ENCODE measurements at places on chromosomes 6 and 20.
A peak's percentile ranks its signal among the peaks of the same experiment; 100 is the strongest.

DNA sequence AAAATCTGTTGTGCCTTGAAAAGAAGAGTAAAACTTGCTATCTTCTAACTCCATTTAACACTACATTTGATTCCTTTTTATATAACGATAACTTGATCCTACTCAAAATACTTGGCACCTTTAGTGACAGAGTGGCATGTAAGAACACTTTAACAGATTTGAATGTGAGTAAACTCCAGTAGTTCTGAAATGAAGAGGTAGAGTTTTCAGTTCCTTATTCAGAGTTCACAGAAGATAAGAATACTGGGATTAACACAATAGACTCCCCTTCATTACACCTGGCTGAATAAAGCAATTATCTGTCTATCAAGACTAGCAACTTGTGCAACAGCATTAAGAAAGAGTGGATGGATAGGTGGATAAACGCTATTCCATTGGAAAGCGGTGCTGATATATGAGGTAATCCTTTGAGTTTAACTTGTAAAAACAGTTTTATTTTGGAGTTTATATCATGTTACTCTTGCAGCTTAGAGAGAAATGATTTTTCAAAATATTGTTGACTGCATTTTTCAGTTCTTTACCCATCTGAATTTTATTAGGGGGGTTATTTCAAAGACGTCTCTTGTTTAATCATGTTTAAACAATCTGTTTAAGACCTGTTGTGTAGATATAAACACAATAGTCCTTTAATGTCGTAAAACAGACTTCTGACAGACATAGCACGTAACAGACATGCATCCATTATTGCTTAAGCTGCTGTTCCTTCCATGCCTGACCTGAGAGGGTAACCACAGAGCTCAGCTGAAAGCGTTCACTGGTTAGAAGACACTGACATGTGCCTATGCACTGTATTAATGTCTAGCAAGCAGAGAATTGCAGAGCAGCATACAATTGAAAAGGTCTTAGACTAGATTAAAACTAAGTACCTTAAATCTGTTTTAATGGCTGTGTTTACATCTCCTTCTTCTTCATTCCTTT, 102.4 kb upstream of the SUPT3H start:
- DNase-seq, result no peak

DNA sequence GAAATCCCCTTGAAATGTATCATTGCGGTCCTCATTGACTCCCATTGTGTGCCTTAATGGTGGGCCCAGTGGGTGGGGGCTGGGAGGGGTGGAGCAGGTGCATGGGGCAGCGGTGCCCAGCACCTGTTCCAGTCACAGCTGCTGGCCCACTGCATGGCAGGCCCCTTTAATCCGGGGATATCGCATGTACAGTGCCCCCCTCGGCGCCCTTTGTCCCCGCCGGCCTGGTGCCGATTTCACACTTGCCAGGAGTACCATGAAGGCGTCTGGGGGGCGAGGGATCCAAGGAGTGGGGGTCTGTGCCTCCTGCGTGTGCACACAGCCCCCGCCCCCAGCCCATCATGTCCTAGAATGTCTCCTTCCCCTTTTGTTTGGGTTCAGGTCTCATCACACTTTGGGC, 2.8 kb downstream of the SNAI1 start:
- no peak for DNase-seq

- no peak for DNase-seq
Observed at GRCh38 chr20:62339647-62340062, 27.5 kb downstream of the LAMA5 start.

- DNase-seq, result peak; percentile 49
Observed at GRCh38 chr20:44618318-44618731, 33.2 kb downstream of the ADA start.

DNA sequence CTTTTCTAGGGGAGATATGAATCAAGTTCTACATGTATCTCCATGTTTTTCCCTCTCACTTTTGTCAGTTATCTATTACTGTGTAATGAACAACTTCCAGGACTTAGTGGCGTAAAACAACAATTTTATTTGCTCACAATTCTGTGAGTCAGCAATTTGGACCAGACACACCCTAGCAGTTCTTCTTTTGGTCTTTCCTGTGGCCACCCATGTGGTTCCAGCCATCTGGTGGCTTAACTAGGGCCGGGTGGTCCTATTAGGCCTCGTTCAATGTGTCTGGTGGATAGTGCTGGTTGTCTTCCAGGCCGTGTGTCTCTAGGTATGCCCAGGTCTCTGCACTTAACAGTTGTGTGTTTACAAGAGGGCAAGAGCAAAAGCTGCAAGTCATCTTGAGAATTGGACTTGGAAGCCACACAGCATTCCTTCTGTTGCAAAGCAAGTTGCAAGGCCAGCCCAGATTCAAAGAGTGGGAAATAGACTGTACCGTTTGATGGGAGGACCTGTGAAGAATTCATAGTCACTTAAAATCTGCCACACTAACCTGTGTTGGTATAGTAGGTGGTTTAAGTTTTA, 20.8 kb upstream of the SLC35D3 start:
- no peak for DNase-seq

- no peak for DNase-seq
Observed at GRCh38 chr6:53672237-53672636, 6.7 kb upstream of the KLHL31 start.

- DNase-seq, result no peak
Observed at GRCh38 chr6:5438922-5439584, 177.7 kb downstream of the FARS2 start.

DNA sequence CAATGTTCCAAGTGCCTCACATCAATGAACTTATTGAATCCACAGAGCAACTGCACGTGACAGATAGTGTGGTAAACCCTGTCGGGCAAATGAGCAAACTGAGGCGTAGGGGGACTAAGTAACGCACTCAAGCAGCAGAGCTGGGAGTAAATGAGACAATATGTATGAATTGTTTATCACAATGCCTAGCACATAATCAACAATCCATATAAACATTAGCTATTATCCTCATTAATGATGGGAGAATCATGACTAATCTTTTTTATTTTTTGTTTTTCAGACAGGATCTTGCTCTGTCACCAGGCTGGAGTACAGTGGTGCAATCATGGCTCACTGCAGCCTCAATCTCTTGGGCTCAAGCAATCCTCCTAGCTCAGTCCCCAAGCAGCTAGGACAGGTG, 43.9 kb upstream of the B4GALT5 start:
- no peak for DNase-seq

GRCh38 chr6:163333038-163333437, 81.5 kb upstream of the QKI start:
- no peak for DNase-seq

- no peak for DNase-seq
Observed at GRCh38 chr6:131117878-131118277, 17.4 kb upstream of the AKAP7 start.

- DNase-seq, result no peak
Observed at GRCh38 chr20:10793766-10794165, 120.0 kb upstream of the JAG1 start.

DNA sequence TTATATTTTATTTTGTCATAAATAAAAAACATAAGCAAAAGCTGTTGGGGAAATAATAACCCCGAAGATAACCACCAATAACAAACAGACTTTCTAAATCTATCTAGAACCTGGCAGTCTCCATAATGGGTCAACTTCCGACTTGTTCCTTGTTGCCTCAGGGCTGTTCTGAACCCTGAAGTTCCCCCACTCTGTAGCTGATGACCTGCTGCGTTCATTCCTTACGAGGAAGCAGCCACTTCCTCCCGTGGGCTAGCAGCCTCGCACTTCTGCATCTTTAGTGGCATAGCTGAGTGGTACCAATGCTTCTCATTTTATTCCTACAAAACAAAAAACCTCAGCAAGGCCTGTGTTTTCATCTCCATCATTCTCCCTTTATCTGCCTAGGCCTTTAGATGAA, 103.0 kb downstream of the PLEKHG1 start:
- no peak for DNase-seq

GRCh38 chr6:140217283-140217682, 842.8 kb upstream of the CITED2 start:
- DNase-seq, result no peak

DNA sequence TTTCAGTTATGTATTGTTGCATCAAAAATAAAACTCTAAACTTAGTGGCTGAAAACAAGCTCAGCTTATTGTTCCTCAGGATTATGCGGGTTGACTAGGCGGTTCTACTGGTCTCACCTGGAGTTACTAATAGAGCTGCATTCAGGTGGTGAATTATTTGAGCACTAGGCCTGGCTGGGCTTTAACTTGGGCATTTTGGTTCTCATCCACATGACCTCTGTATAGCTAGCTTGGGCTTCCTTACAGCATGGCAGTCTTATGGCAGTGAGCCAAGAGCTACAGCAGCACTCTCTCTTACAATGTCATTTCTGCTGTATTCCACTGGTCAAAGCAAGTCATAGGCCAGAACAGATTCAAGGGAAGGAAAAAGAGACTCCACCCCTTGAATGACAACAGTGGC, 1.6 kb downstream of the PGBD1 start:
- no peak for DNase-seq

- DNase-seq, result no peak
Observed at GRCh38 chr6:13159300-13159699, 169.0 kb downstream of the TBC1D7 start.

GRCh38 chr6:22657352-22657980, 88.1 kb downstream of the HDGFL1 start:
- DNase-seq, result no peak

DNA sequence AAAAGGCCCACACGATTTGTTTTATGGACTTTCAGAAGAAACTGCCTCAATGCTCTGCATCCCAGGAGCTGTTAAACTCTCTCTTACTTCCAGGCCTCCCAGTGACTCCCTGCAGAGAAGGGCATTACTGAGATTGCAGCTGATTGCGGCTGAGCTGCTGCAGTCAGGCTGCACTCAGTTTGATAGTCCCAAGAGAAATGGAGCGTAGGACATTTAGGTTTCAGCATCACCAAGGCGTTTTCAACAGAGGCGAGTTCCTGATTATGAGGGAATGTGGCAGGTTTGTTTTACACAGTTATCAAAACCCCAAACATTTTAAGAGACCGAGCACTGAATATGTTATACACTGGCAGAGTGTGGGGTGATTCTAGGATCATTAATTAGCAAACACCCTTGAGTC, 145.6 kb downstream of the TBX18 start:
- DNase-seq, result no peak

- DNase-seq, result no peak
Observed at GRCh38 chr6:75372884-75373283, 88.3 kb upstream of the TMEM30A start.

DNA sequence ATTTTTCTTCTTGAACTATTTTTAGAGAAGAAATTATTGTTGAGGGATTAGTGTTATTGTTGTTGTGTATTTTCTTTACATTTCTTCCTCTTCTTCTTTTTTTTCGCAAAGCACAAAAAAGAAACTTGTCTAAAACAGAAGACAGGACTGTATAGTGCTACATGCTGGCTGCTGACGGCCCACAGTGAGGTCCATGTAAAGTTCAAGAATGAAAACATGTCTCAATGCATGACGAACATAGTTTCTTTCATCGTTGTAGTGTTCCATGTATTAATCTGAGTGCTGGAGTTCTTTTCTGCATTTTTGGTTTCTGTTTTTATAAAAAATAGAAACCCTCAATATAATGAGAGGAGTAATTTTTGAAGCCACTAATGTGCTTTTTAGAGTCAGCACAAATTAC, 462.9 kb upstream of the MARCKS start:
- no peak for DNase-seq

DNA sequence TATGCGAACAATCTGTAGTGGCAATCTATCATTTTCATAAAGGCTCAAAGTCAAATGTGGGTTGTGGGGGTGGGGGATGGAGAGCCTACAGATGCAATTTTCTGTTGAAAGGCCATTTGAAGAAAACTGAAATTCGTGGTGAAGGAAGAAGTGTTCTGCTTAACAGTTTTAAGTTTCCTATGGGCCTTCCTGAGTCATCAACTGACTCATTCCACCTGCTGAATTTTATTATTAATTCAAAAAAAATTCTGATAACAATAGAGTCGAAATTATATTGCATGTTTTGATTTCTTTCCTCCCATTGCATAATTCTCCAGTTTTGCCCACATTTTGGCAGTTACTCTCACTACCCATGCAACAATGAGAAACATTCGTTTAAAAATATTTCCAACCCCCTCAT, 622.3 kb upstream of the ARID1B start:
- DNase-seq, result no peak

- peak; percentile 59 for DNase-seq
Observed at GRCh38 chr6:166515072-166515810, 71.2 kb downstream of the RAMACL start.

GRCh38 chr20:14860410-14860814, 523.0 kb upstream of the FLRT3 start:
- no peak for DNase-seq

DNA sequence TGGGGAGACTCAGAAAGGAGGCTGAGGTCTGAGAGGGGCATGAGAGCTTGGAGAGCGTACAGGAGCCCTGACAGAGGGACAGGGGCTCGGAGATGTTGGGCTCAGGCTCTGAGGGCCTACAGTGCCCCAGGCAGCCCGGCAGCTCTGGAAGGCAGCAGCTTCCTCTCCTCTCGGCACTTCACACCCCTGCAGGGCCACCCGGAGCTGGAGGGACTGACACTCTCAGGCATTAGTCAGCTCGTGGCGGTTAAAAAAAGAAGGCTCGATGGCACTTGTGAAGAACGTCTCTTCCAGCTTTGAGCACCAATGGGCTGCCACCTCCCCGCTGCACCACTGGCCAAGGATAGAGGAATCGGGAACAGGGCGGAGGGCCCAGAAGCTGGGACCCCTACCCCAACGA, 62.6 kb upstream of the SIRPA start:
- no peak for DNase-seq

DNA sequence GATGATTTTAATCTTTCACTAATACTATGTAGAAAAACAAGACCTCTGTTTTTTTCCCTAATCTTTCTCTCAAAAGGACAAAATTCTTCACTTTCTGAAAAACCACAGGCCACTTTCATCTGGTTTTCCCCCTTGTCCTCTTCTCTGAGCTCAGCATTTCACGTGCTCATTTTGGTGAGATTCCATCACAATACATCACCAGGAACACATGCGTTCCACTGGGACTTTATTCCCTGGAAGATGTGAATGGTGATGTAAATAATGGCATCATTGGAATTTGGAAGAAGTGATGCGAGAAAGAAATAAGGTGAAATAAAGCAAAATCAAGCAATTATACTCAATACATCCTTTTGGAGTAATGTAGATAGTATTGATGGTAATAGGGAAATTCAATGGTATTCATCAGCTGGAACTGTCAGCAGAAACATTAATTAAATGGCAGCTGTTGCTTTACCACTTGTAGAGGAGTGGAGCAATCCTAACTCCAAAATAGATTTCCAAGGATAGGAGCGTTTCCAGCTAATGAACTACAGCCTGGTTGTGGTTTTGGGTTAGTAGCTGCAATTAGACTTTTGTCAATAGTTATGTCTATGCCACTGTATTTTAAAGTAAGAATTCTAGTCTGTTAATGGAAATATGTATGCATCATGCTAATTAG, 11.5 kb downstream of the FILIP1 start:
- DNase-seq, result no peak

GRCh38 chr6:87029711-87030314, 65.1 kb downstream of the CGA start:
- DNase-seq, result no peak

GRCh38 chr6:16700202-16700915, 60.9 kb downstream of the ATXN1 start:
- no peak for DNase-seq

All from activated CD8-positive, alpha-beta memory T cell treated with anti-CD3 and anti-CD28 coated beads, Interleukin-2, amount 50 U/mL, for 4 hours (primary cell).